Aorta (tissue), 5 donors: ENCODE measurements at places on chromosomes 13 and 19.

- no peaks in the 10 kb centered on the region for H3K4me1 ChIP-seq
- H3K36me3 ChIP-seq, result no peaks in the 10 kb centered on the region
- no peak for DNase-seq
Observed at GRCh38 chr19:9871626-9872338, 36.7 kb downstream of the PIN1 start.

DNA sequence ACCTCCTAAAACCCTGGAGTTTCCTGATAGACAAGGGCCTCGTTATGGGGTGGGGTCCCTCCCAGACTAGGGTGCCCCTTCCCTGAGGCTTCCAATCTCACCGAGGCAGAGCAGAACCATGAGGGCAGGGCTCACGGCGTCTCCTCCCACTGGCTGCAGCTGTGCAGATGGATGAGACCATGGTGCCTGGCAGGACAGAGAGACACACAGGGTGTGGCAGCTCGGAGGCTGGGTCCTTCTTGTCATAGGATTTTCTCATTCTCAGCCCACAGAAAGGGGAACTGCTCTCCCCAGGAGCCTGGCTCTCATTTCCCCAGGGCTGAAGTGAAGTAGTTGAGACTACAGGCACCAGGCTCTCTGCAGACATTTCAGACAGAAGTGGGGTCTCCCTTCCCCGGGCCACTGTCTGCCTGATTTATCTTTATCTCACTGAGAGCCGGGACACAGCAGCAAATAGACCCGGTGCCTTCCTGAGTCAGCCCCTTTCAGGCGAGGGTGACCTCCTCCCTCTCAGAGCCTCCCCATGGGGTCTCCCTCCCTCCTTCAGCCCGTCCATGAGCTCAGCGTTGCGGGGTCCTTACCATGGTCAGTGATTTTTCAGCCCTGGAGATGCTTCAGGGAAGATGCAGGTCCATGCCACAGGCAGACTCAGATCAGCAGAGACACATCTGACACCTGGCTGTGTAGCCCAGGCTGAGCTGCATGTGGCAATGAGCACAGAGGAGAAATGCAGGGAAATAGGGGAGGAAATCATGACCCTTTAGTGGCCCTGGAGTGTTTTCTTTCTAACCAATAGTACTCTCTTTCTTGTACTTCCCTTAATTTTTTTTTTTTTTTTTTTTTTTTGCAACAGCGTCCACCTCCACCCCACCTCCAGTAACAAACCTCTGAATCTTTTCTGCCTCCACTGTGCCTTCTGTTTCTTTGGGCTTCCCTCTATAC is at the start of gene LILRA5:
TSS of gene LILRA5 (minus strand) at position 731 of the 942 bp plus-strand sequence. CDS start at position 584, 147 bp downstream.
- H3K36me3 ChIP-seq, result no peaks in the 10 kb centered on the region
- H3K4me1 ChIP-seq, result no peaks in the 10 kb centered on the region
- H3K27ac ChIP-seq, result no peak within 1 kb of the TSS

GRCh38 chr13:75395066-75395465 is 86.9 kb downstream of the TBC1D4 start:
- no peak for DNase-seq
- H3K27me3 ChIP-seq, result no peaks in the 10 kb centered on the region
- no peaks in the 10 kb centered on the region for H3K4me1 ChIP-seq

DNA sequence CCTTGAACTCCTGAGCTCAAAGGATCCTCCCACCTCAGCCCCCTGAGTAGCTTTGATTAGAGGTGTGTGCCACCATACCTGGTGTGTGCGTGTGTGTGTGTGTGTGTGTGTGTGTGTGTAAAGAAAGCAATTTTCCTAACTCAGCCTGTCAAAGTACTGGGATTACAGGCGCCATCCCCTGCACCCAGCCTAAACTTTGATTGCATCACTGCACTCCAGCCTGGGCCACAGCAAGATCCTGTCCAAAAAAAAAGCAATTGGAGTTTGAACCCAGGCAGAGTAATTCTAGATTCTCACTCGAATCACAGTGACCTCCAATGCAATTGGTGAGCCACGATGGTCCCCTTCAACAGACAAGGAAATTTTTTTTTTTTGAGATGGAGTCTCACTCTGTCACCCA is 29.1 kb downstream of the NLRP12 start:
- no peak overlapping the region for H3K4me3 ChIP-seq
- H3K4me1 ChIP-seq, result no peaks in the 10 kb centered on the region
- H3K27me3 ChIP-seq, result no peaks in the 10 kb centered on the region
- no peaks in the 10 kb centered on the region for H3K36me3 ChIP-seq
- H3K27ac ChIP-seq, result no peak overlapping the region
- no peak for DNase-seq

DNA sequence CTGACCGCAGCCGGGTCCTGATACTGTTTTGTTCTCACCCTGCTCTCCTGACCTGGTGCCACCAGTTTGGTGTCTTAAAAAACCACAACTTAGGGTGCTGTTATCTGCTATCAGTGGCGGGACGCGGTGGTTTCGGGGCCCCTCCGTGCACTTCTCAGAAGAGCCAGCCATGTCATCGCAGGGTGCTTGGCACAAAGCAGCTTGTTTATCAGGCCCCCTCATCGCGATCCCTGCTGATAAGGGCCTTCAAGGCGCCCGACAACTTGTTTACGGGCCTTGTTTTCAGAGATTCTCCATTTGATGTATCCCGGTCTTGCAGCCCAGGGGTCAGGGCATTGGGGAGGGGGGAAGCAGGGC is 58.1 kb upstream of the KLF2 start:
- H3K4me3 ChIP-seq, result no peak overlapping the region
- no peak for DNase-seq
- H3K27ac ChIP-seq, result no peak overlapping the region
- H3K36me3 ChIP-seq, result no peaks in the 10 kb centered on the region

DNA sequence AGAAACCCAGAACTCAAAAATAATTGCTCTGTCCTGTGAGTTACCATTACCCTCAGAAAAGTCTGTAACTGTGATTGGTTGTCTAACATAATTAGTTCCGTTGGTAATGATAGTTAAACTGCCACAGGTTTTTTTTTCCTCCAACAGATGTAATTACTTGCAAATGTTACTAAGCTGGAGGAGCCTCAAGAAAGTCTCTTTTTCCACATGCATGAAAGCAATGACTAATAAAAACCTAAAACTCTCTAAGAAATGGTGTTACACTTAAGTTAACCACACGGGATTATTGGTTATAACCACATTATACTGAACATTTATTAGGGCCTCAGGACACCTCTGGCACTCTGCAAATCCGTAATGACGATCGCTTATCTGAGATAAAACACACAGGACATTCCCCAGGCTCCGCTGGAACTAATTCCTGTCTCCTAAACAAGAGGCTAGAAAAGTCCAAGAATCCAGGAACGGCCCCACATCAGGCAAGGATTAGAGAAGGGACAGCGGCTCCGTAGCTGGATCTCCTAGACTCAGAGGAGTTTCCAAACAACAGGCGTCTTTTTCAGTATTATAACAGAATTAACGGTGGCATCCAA is 753 bp downstream of the ZNF235 start:
- no peaks in the 10 kb centered on the region for H3K27me3 ChIP-seq
- no peak for DNase-seq
- H3K4me3 ChIP-seq, result peak overlapping the region; percentile 62
- no peaks in the 10 kb centered on the region for H3K4me1 ChIP-seq

GRCh38 chr13:30307194-30307970 is at the start of gene KATNAL1:
Gene KATNAL1 (minus strand): TSS chr13:30307551. CDS start chr13:30283777, 23,774 bp downstream.
- no peaks in the 10 kb centered on the region for H3K27me3 ChIP-seq
- no peak within 1 kb of the TSS for H3K27ac ChIP-seq
- H3K4me1 ChIP-seq, result no peaks in the 10 kb centered on the region

DNA sequence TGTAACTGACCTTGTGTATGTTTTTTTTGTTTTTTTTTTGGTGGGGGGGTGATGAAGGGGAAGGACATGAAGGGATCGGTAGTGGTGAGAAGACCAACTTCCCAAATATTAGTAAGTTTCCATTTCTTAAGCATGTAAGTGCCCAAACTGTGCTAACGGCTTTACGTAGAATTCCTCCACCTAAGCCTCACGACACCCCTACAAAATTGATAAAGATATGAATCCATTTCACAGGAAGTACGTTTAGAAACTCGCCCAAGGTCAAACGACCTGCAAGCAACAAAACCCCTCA is 649 bp downstream of the UQCRFS1 start:
- DNase-seq, result no peak
- H3K27me3 ChIP-seq, result no peaks in the 10 kb centered on the region
- no peaks in the 10 kb centered on the region for H3K36me3 ChIP-seq
- H3K27ac ChIP-seq, result peak overlapping the region; percentile 9
- H3K4me1 ChIP-seq, result peaks cover 5% of the 10 kb centered on the region

- H3K36me3 ChIP-seq, result no peaks in the 10 kb centered on the region
- no peaks in the 10 kb centered on the region for H3K4me1 ChIP-seq
- no peak overlapping the region for H3K4me3 ChIP-seq
- no peaks in the 10 kb centered on the region for H3K27me3 ChIP-seq
- no peak for DNase-seq
Observed at GRCh38 chr19:29364224-29364726, 151.3 kb upstream of the UQCRFS1 start.

DNA sequence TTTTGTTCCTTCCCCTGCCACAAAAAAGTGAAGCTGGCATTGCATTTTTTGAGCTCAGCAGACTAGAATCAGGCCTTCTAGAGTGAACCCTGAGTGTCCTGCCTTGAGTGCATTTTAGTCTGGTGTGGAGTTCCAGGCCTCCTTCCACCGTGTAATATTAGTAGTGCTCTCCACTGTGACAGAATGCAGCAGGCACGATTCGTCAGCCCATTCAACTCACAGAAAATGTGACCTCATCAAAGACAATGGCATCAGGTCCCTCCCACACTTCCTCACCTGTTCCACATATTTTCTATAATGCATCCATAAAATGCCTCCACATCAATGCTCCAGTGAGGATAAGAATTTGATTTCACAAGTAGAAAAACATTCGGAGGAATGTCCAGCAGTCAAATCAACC is 227.6 kb downstream of the FGF9 start:
- no peak overlapping the region for H3K4me3 ChIP-seq
- no peaks in the 10 kb centered on the region for H3K27me3 ChIP-seq
- H3K36me3 ChIP-seq, result no peaks in the 10 kb centered on the region
- H3K4me1 ChIP-seq, result no peaks in the 10 kb centered on the region
- no peak for DNase-seq
- H3K27ac ChIP-seq, result no peak overlapping the region

DNA sequence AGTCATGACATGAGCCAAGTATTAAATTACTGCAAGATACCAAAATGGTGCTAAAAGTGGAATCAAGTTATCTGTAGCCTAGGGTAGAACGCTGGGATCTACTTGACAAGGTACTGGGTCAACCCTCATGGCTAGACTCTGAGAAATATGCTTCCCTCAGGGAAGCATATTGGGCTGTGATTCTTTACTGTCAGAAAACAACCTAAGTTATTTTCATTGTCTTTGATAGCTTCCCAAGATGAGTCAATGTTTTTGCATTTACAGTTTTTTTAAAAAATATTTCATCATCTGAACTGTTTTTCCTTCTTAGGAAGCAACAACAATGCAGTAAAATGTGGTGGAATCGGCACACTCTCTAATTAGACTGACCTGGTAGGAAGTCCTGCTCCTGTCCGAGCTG is 218.0 kb downstream of the RGCC start:
- DNase-seq, result no peak
- no peak overlapping the region for H3K27ac ChIP-seq
- H3K36me3 ChIP-seq, result no peaks in the 10 kb centered on the region
- no peak overlapping the region for H3K4me3 ChIP-seq

GRCh38 chr19:12705169-12705568 is 8.7 kb upstream of the FBXW9 start:
- no peak for DNase-seq
- H3K4me1 ChIP-seq, result no peaks in the 10 kb centered on the region
- no peaks in the 10 kb centered on the region for H3K27me3 ChIP-seq
- H3K27ac ChIP-seq, result no peak overlapping the region
- no peaks in the 10 kb centered on the region for H3K36me3 ChIP-seq

DNA sequence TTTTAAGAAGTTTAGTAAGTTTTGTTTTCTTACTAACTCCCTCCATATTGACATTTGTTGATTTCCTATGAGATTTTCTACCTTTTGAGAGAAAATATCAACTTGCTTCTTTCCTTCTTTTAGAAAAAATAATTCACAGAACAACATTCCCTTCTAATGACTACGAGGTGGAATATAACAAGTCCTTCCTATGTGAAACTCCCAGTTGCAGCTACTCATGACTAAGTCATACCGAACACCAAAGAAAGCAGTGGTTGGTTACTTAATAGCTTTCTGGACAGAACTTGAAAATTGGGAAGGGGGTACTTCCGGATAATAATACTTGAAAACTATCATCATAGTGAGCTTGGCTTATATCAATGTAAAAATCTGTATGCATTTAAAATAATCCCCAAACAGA is 144.8 kb downstream of the DACH1 start:
- H3K27ac ChIP-seq, result no peak overlapping the region
- H3K4me3 ChIP-seq, result no peak overlapping the region
- no peaks in the 10 kb centered on the region for H3K36me3 ChIP-seq
- H3K4me1 ChIP-seq, result no peaks in the 10 kb centered on the region
- H3K27me3 ChIP-seq, result no peaks in the 10 kb centered on the region

- H3K36me3 ChIP-seq, result peaks cover 1% of the 10 kb centered on the region
- H3K27me3 ChIP-seq, result no peaks in the 10 kb centered on the region
- DNase-seq, result peak; percentile 71
- H3K4me1 ChIP-seq, result peaks cover 2% of the 10 kb centered on the region
- peak overlapping the region; percentile 95 for H3K27ac ChIP-seq
- H3K4me3 ChIP-seq, result peak overlapping the region; percentile 99
Observed at GRCh38 chr13:36919171-36919832, 736 bp downstream of the SMAD9 start.

GRCh38 chr13:72384186-72384823 is 343.1 kb downstream of the MZT1 start:
- H3K36me3 ChIP-seq, result no peaks in the 10 kb centered on the region
- H3K27me3 ChIP-seq, result no peaks in the 10 kb centered on the region
- no peak overlapping the region for H3K4me3 ChIP-seq
- DNase-seq, result no peak
- no peak overlapping the region for H3K27ac ChIP-seq
- no peaks in the 10 kb centered on the region for H3K4me1 ChIP-seq

GRCh38 chr13:29165216-29165615 is 345.1 kb downstream of the MTUS2 start:
- H3K27ac ChIP-seq, result no peak overlapping the region
- H3K4me3 ChIP-seq, result no peak overlapping the region
- no peaks in the 10 kb centered on the region for H3K36me3 ChIP-seq
- no peaks in the 10 kb centered on the region for H3K27me3 ChIP-seq
- H3K4me1 ChIP-seq, result peaks cover 2% of the 10 kb centered on the region

GRCh38 chr19:58181902-58182576 is 822 bp upstream of the ZNF274 start:
- no peaks in the 10 kb centered on the region for H3K4me1 ChIP-seq
- no peak overlapping the region for H3K27ac ChIP-seq

GRCh38 chr19:38653028-38653571 is 5.7 kb downstream of the ACTN4 start:
- no peaks in the 10 kb centered on the region for H3K27me3 ChIP-seq
- H3K36me3 ChIP-seq, result no peaks in the 10 kb centered on the region
- no peak overlapping the region for H3K4me3 ChIP-seq

GRCh38 chr13:85473144-85473543 is 326.1 kb downstream of the SLITRK6 start:
- H3K36me3 ChIP-seq, result no peaks in the 10 kb centered on the region
- no peaks in the 10 kb centered on the region for H3K27me3 ChIP-seq
- no peak overlapping the region for H3K27ac ChIP-seq
- no peak for DNase-seq

GRCh38 chr13:111171112-111171511 is 56.0 kb downstream of the ARHGEF7 start:
- no peak for DNase-seq
- H3K4me3 ChIP-seq, result no peak overlapping the region
- H3K36me3 ChIP-seq, result no peaks in the 10 kb centered on the region
- H3K4me1 ChIP-seq, result peaks cover 4% of the 10 kb centered on the region

GRCh38 chr13:39012608-39013007 is 22.0 kb upstream of the STOML3 start:
- H3K4me3 ChIP-seq, result no peak overlapping the region
- H3K27ac ChIP-seq, result no peak overlapping the region
- H3K36me3 ChIP-seq, result peaks cover 5% of the 10 kb centered on the region
- H3K4me1 ChIP-seq, result no peaks in the 10 kb centered on the region

GRCh38 chr13:35139591-35139990 is 197.5 kb downstream of the NBEA start:
- no peaks in the 10 kb centered on the region for H3K27me3 ChIP-seq
- DNase-seq, result no peak
- H3K36me3 ChIP-seq, result peaks cover 2% of the 10 kb centered on the region
- H3K4me3 ChIP-seq, result no peak overlapping the region
- H3K4me1 ChIP-seq, result no peaks in the 10 kb centered on the region
